Stimulated activated CD8-positive, alpha-beta memory T cell treated with anti-CD3 and anti-CD28 coated beads, Interleukin-15, amount 100 ng/mL, for 24 hours (primary cell): ENCODE measurements at places on chromosomes 6 and 20.

GRCh38 chr20:34185766-34186620, 55.2 kb upstream of the ASIP start:
- DNase-seq: no peak

GRCh38 chr20:5835321-5835821, 85.2 kb downstream of the SHLD1 start:
- DNase-seq: no peak

DNA sequence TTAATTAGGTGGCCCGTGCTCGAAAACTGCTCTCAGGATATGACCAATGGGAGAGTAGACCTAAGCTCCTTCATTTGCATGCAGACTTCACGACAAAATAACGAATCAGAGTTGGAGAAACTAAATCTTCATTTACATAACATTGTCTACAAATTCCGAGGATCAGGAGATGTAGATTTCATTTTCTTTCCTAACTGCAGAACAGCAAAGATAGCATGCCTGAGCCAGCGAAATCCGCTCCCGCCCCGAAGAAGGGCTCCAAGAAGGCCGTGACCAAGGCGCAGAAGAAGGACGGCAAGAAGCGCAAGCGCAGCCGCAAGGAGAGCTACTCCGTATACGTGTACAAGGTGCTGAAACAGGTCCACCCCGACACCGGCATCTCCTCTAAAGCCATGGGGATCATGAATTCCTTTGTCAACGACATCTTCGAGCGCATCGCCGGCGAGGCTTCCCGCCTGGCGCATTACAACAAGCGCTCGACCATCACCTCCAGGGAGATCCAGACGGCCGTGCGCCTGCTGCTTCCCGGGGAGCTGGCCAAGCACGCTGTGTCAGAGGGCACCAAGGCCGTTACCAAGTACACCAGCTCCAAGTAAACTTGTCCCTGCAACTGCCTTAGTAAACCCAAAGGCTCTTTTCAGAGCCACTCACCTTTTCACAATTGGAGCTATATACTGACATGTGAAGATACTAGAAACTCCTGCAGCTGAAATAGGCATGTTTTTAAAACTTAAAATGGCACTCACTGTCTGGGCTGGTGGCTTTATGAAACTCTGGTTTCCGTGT, 96.5 kb downstream of the HFE start:
- DNase-seq: no peak

- no peak for DNase-seq
Measured at GRCh38 chr20:25864326-25864962, 167.8 kb upstream of the ZNF337 start.

- no peak for DNase-seq
Measured at GRCh38 chr6:132814716-132815570, 574 bp downstream of the RPS12 start.

GRCh38 chr20:53036992-53037391, 64.8 kb downstream of the TSHZ2 start:
- no peak for DNase-seq
